ENCODE measurements at places on chromosomes 6 and 20. TPM values are rescaled to one million over a fixed set of nuclear protein-coding genes. Genes with fewer than 3 reads are reported as not detected.

The ENPP3 gene
- 0.15 TPM for total RNA-seq

The DDRGK1 gene
- 36.6 TPM for total RNA-seq

- no peak for DNase-seq
Measured at GRCh38 chr6:28711325-28711724, 185.6 kb downstream of the GPX5 start.

- peak; percentile 13 for DNase-seq
Measured at GRCh38 chr6:93416571-93417420, 2.6 kb downstream of the EPHA7 start.

- DNase-seq: no peak
Measured at GRCh38 chr6:108903796-108904195, 55.6 kb downstream of the ARMC2 start.

Data from psoas muscle (tissue), 8 donors.